Stimulated activated CD8-positive, alpha-beta memory T cell treated with anti-CD3 and anti-CD28 coated beads, Interleukin-15, amount 100 ng/mL, for 1 hour (primary cell): ENCODE measurements at places on chromosomes 11 and 22.

DNA sequence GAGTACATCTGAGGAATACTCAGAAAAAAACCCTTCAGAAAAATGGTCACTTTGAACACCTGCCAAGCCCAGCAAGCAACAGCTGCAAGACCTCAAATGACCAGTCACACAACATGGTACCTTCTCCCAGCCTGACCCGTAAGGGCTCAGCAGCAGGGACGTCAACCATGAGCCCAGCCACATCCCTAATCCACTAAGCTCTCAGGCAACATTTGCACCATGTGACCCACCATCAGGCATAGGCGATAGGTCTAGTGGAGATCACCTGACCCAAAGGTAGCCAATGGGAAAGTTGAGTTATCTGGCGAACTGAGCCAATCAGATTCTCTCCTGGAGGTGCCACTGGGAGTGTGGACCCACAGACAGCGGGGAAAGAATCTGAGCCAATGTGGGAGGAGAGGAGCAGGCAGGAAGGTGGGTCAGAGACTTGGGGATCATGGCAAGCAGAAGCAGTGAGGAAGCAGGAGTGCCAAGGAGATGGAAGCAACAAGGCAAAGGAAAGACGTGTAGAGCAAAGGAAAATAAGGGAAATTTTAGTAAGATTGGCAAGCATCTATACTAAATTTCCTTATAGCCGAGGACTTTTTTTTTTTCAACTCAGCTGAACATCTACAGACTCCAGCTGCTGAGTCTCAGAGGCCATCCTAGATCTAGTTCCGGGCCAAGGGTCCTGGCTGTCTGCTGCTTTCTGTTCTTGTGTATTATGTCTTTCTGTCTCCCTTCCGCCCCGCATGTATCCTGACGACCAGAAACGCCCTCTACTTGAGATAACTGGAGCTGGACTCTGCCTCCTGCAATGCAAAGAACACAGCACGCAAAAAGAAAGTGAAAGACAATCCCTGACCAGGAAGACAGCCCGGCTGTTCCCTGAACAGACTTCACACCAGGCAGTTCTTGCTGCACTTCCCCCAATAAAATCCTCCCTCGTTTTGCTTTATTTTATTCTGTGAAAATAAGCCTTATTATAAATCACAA, 11.0 kb upstream of the PLAAT2 start:
- DNase-seq = no peak

- no peak for DNase-seq
Measured at GRCh38 chr22:31346733-31347250, 646 bp upstream of the PATZ1 start.

- no peak for DNase-seq
Measured at GRCh38 chr11:125312812-125313211, 148.3 kb downstream of the PKNOX2 start.

GRCh38 chr22:27401321-27401720, 400.2 kb downstream of the MN1 start:
- DNase-seq = no peak

DNA sequence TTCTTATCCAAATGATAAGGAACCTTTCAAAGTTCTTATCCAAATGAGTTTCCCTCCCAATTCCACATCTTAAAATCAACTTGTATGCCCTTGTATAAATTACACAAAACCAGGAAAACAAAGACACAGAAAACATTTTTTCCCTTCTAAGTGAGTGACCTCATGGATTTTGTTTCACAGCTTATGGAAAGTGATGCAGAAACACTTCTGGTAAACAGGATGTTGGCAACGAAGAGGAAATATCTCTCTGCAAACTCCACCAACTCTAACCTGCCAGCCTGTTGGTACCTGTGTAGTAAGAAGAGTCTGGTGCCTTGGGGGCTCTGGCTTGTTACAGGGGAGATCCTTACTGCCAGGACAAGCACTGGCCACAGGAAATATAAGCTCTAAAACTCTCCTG, 57.0 kb downstream of the CELSR1 start:
- no peak for DNase-seq

GRCh38 chr22:48299124-48299523, 1528.5 kb downstream of the BRD1 start:
- no peak for DNase-seq
